NCI-H2171 treated with DMSO at 0.1 percent for 48 hours (cell line): ENCODE measurements at places on chromosomes 1 and 21.
A peak's percentile ranks its signal among the peaks of the same experiment; 100 is the strongest.

GRCh38 chr1:19121192-19121591 lies 88.9 kb downstream of the UBR4 start:
- no peak for DNase-seq

- DNase-seq = no peak
Measured at GRCh38 chr1:6578624-6579373, 995 bp upstream of the ZBTB48 start.

GRCh38 chr1:72009173-72010093 lies 272.9 kb downstream of the NEGR1 start:
- no peak for DNase-seq

- peak; percentile 37 for DNase-seq
Measured at GRCh38 chr1:202568826-202569225, 141.4 kb downstream of the SYT2 start.

GRCh38 chr1:181110013-181110412 lies 21.5 kb downstream of the IER5 start:
- DNase-seq = no peak

DNA sequence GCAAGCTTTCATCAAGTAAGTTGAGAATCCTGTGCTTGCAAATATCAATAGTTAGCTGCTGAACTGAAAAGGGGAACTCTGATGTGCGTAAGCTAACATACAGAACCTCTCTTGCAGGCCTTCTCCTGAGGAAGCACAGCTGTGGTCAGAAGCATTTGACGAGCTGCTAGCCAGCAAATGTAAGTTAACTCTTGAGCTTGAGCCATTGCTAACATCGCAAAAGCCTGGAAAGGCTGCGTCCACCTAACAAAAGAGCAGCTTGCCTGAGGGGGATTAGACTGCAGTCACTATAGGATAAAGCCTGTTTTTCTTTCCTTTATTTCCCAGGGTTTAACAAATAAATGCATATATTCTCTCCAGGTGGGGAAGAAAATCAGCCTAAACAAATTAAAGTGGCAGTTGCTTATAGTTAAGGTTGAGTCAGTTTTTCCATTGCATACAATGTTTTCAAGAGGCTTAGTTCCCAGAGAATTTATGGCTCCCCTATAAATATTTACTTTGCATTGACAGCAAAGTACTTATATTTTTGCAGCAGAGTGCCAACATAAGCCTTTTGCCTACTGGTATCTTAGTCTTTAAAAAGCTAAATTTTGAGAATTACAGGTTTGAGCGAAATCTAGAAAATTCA lies 1.5 kb downstream of the RGS2 start:
- no peak for DNase-seq

- DNase-seq = no peak
Measured at GRCh38 chr1:183834568-183834967, 29.6 kb downstream of the RGL1 start.

- peak; percentile 63 for DNase-seq
Measured at GRCh38 chr1:5917591-5918274, 74.5 kb downstream of the NPHP4 start.

GRCh38 chr1:102174259-102174863 lies 177.6 kb upstream of the OLFM3 start:
- DNase-seq = no peak

GRCh38 chr1:35570589-35571137 lies 2.5 kb upstream of the TFAP2E start:
- no peak for DNase-seq

GRCh38 chr1:35173491-35173890 lies 19.5 kb downstream of the SFPQ start:
- no peak for DNase-seq

DNA sequence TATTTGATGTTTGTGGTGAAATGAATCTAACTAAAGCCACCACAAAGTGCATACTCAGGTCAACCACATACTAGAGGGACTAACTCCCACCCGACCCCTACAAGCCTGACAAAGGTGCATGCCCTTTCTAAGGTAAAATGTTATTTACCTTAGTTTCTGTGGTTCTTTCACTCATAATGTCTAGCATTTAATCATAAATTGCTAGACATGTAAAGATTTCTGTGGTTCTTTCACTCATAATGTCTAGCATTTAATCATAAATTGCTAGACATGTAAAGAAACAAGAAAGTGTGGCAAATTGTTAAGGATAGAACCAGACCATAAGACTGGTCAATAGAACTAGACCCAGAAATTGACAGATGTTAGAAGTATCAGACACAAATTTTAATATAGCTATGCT lies 193.0 kb upstream of the PBX1 start:
- no peak for DNase-seq

DNA sequence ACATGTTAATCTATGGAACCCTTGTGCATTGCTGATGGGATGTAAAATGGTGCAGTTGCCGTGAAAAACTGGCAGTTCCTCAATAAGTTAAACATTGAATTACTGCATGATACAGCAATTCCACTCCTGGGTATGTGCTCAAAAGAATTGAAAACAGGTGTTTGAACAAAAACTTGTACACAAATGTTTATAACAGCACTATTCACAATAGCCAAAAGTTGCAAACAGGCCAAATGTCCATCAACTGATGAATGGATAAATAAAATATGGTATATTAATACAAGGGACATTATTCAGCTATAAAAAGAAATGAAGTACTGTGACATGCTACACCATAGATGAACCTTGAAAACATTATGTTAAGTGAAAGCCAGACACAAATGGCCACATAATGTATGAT lies 17.7 kb upstream of the SRSF10 start:
- DNase-seq = no peak

- DNase-seq = no peak
Measured at GRCh38 chr1:19066874-19067181, 110.4 kb upstream of the IFFO2 start.

GRCh38 chr21:42593007-42593814 lies 60.2 kb upstream of the PDE9A start:
- DNase-seq = peak; percentile 67

DNA sequence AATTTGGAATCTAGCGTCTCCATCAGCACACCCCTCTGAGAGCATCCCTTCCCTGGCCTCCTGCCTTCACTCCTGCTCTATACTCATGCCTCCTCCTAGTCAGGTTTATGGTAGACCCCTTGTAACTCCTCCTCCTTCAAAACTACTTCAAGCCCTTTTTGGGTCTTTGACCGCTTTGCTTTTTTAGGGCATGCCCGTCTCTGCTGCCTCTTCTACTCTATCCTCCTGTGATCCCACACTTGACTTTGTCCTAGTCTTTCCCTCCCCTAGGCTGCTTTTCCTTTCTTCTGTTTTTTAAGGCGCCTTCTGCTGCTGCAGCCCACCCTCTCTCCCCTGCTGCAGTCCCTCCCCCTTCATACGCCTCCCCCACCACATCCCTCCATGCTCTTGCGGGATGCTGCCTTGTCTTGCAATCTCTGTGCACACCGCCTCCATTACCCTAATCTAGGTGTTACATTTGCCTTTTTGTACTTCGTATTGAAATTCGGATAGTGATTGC lies 1.5 kb downstream of the SNX27 start:
- no peak for DNase-seq
